Stimulated activated CD4-positive, alpha-beta T cell treated with anti-CD3 and anti-CD28 coated beads, Interleukin-1b, Interleukin-23, amount 100 ng/mL, for 48 hours (primary cell): ENCODE measurements at places on chromosomes 11 and 22.

- DNase-seq, result no peak
Measured at GRCh38 chr11:19275496-19275895, 34.8 kb upstream of the E2F8 start.

DNA sequence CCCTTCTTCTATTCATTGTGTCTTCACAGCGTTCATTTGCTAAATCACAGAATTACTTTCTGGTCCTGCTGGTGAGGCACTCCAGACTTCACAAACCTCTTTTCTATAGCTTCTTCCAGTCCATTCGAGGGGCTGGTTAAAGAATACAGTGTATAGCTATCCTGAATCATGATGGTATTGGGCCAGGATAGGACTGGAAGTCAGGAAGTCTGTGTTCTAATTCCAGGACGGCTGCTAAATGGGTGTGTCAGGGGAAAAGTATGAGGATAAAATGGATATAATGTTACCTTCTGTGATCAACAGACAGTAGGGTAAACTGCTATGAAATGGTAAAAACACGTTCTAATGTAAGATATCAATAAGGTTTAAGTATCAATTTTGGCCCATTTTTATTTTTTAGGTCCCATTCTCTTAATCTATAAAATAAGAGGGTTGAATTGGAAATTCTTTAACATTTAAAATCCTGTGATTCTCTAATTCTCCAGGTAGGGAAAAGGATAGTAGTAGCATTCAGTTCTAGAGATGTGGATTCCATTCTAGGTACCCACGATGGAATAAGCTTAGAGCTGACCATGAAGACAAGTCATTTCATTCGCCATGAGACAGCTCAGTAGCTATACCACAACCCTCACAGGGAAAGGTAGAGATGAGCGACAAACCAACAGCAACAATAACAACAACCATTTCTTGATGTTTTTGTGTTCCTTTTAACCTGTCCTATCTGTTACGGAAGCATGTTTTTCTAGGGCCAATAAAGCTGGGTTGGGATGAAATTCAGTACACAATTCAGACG is 96.1 kb downstream of the SLC1A2 start:
- no peak for DNase-seq

- DNase-seq, result no peak
Measured at GRCh38 chr11:75561426-75562047, 516 bp upstream of the SERPINH1 start.

DNA sequence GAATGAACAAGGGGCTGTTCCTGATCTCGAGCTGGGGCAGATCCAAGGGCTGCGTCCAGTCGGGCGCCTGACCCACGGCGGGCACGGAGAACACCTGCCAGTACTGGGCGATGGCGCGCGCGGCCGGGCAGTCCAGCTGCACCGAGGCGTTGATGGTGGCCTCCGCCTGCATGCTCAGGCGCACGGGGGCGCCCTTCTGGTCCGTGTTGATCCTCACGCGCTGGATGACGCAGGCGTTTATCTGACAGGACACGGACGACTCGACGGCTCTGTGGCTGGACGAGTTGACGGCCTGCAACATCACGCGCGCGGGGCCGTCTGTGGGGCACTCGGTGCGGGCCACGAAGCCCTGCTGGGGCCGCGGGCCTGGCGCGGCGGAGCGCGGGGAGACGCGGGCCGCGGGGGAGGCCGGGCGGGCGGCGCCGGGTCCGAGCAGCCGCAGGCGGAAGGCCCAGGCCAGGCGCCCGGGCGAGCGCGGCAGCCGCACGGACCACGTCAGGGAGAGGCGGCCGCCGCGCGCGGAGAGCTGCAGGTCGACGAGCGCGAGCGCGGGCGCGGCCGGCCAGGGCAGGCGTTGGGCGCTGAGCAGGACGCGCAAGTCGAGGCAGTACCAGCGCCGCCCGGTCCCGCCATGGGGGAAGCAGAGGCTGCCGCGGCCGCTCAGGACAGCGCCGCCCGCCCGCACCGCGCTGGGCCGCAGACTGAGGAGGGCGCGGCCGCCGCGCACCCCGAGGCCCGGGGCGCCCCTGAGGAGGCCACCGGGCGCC is 511 bp downstream of the PKDREJ start:
- peak; percentile 46 for DNase-seq

DNA sequence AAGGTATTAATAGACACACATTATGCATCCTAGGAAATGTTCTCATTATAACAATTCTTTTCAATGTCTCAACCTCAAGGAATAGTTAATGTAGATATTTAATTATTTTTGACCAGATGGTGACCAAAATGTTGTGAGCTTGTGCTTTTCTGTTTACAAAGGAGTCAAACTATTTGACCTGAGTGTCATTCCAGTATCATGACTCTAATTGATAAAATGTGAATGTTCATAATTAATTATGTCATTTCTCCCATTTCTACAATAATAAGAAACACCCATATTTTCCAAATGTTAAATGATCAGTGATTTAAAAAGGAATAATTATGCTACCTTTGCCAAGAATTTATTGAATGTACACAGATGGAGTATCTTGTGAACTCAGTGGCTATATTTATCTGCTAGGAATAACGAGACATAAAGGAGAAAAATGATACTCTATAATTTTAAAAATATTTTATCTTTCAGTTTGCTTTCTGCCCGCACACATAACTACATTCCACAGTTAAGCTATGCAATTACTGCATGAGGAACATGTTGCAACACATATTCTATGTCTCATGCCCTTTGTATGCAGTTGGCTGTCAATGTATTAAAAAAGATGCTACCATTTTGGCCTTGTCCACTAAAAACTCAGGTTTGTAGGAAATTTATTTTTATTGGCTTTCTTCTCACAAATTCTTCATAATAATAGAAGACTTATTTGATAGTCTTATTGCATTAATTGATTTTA is 376.7 kb upstream of the CCDC179 start:
- no peak for DNase-seq

GRCh38 chr11:44524751-44525201 is 40.7 kb upstream of the CD82 start:
- DNase-seq, result no peak

GRCh38 chr11:27421819-27422494 is 50.6 kb downstream of the LGR4 start:
- no peak for DNase-seq
